ENCODE measurements at places on chromosomes 5 and 9.

GRCh38 chr9:70613024-70613768 lies 198.7 kb upstream of the KLF9 start:
- DNase-seq: no peak

GRCh38 chr9:15724016-15724415 lies 171.2 kb downstream of the CCDC171 start:
- DNase-seq: no peak

DNA sequence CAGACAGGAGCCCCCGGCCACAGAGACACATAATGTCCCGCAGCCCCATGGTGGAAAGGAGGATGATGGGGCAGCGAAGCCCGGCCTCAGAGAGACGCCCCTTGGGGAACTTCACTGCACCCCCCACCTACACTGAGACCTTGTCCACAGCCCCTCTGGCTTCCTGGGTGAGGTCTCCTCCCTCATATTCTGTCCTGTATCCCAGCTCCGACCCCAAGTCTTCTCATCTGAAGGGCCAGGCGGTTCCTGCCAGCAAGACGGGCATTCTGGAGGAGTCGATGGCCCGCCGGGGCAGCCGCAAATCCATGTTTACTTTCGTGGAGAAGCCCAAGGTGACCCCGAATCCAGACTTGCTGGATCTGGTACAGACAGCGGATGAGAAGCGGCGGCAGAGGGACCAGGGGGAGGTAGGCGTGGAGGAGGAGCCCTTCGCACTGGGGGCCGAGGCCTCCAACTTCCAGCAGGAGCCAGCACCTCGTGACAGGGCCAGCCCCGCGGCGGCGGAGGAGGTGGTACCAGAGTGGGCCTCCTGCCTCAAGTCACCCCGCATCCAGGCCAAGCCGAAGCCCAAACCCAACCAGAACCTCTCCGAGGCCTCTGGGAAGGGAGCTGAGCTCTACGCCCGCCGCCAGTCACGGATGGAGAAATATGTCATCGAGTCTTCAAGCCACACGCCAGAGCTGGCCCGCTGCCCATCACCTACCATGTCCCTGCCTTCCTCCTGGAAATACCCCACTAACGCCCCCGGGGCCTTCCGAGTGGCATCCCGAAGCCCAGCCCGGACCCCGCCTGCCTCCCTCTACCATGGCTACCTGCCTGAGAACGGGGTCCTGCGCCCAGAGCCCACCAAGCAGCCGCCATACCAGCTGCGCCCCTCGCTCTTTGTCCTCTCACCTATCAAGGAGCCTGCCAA lies 8.9 kb downstream of the SYNPO start:
- no peak for DNase-seq

GRCh38 chr5:176171171-176171760 lies 67.0 kb upstream of the SIMC1 start:
- no peak for DNase-seq

DNA sequence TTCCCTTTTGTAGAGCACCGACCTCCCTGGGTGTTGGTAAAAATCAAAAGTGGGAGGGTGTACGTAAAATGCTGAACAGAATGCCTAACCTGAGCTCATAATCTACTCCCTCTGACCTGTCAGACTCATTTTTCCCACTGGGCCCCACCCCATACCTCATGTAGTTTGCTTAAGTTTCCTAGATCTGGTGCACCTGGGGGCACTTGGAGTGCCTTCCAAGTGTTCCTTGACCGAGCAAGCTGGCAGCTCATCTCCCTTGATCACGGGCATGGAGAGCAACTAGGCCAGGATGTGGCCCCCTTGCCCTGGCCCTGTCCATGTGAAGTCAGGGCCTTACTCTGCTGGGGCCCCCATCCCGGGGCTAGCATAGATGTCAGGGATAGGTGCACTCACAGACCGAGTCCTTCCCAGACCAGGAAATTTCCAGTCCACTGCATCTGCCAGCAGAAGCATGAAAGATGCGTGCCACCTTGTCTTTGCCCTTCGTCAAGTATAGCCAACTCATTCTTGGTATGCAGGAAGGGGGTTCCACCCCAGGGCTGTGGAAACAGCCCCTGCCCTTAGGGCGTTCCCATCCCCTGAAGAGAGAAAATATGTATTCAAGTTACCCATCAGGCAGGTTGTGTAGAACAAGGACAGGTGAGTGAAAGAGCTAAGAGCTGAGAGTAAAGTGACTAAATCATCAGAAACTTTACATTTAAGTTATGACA lies 41.9 kb downstream of the SLC22A5 start:
- no peak for DNase-seq

DNA sequence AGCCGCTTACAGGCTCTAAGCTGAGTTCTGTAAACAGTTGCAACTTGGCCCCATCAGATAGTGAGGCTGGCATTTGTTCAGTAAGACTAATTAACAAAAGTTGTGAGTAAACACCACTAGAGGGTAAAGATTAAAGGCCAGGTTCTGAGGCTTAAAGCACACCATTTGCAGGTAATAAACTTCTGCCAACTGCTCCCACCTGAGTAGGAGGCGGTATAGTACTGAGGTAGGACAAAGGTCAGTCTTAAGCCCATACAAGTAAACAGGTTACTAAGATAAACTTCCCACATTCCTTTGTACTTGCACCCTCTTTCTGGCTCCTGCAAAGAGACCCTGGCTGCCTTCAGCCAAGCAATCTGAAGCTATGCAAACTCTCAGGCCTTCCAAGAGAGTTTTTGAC lies 419.6 kb downstream of the DNAH5 start:
- no peak for DNase-seq

- no peak for DNase-seq
These were observed 45.3 kb downstream of the GNA14 start for GRCh38 chr9:77602852-77603251.

GRCh38 chr9:123069010-123069481 lies 35.6 kb downstream of the GPR21 start:
- no peak for DNase-seq

GRCh38 chr5:154947778-154948177 lies 6.9 kb downstream of the MRPL22 start:
- DNase-seq: no peak

DNA sequence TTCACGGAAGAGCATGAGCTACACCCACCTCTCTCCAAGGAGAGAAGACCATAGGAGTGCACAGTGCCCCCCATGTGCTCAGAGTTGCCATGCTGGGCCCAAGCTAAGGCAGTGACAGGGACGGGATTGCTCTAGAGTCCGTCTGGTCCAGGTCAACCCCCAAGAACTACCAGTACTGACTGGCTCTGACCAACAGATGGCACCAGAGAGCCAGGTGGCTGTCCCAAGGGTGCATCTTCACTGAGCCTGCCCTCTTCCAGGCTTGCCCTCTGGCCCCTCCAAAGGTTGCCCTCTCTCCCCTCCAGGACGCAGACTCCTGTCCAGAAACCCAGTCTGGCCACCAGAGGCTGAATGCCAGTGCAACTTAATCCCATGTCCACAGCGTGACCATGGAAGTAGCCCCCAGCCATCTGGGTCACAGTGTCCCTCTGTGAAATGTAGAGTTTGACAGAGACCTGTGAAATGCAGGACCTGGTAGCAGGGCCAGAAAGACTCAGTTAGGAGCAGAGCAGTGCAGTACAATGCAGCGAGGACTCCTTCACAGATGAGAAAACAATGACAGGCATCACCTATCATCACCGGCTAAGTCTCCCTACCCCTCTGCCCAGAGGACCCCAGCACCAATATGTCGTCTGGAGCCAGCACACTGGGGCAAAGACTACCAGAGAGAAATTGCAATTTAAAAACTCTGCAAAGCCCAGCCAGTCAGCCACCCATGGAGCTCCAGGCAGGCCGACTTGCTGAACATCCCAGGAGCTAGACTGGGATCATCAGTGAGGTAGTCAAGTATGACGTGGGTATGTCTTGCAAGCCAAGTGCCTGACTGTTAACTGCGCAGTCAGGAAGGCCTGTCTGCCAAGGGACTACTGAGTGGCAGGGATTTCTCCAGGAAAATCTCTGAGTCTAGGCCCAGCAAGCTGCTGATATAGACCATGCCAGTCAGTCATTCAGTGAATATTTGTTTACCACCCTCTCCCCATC lies 7.7 kb upstream of the SKP1 start:
- peak; percentile 89 for DNase-seq

DNA sequence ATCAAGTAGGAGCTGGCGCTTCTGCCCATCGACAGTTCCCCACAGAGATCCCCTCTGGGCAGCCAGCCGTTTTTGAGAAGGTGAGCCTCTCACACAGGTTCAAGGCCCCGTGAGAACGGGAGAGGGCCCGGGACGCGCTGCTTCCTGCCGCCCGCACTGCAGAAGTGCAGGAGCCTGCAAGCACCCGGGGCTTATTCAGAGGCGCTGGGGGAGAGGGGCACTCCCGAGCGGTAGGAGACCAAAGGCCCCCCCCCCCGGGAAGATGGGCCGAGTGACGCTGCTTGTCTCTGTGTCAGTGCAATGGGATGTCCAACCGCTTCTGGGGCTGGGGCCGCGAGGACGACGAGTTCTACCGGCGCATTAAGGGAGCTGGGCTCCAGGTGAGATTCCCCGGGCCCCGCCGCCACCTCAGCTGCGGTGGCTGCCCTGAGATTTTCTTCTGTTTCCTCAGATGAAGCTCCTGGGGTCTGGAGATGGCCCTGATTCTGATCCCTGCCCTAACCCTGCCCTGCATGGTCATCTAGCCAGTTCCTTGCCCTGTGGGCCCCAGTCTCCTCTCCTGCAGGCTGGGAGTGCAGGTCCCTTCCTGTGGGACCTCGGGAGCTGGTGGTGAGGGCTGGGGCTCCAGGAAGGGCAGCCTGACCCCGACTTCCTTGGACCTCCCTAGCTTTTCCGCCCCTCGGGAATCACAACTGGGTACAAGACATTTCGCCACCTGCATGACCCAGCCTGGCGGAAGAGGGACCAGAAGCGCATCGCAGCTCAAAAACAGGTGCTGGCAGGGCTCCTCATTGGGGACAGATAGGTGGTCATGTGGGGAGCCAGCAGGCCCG lies 8.5 kb downstream of the B4GALT7 start:
- peak; percentile 49 for DNase-seq

DNA sequence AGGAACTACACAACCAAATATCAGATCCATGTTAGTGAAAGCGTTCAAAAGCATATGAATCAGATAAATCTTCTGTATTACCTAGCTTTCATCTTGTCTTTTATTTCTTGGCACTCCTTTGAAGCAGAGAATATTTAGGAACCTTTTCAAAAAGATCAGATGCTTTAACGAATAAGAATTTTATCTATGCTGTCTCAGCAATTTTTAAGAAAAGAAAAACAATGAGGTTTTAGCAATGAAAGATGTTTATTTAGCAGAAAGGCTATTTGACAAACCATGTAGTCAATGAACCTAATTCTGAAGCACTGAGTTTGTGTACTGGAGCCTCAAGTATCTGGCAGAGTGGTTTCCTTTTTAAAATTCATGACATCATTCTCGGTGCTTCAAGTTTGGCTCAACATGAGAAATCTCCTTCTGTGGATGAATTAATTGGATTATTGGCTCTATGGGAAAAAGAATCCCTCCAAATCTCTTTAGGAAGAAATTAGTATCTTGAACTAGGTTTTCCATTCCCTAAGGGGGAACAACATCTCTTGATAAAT lies 534.7 kb downstream of the CAAP1 start:
- no peak for DNase-seq

DNA sequence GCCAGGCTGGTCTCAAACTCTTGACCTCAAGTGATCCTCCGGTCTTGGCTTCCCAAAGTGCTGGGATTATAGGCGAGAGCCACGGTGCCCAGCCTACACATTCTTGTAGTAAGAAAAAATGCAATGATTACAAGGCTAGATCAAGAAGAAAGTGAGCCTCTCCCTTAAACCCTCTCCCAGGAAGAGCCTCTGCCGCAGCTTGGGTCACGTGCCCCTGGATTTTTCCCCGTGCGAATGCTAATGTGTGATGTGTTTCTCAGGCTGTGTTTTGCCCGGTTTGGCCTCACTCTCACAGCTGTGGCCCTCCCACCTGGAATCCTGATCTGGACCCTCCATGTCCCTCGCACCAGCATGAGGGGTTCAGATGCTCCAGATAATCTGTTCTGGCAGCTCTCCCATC lies 6.9 kb downstream of the PLPP7 start:
- DNase-seq: no peak

DNA sequence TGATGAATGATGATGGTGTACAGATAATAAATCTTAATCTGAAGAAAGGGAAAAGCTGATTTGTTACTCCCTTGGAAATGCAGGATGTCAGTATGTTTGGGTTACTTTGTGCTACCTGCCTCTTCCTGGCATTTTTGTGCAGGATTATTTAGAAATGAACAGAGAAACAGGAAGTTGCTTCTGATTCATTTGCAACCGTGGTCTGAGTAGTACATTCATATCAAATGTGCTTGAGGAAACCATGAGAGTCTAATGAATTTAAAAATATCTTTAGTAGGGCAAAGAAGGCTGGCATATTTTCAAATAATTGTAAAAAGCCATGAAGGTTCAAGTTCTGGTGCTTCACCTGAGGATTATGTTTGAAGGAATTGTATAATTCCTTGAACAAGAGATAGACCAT lies 391.6 kb downstream of the TMEM161B start:
- DNase-seq: no peak

- DNase-seq: no peak
These were observed 335.2 kb downstream of the CWC27 start for GRCh38 chr5:65103756-65104440.

GRCh38 chr5:40654377-40654991 lies 25.2 kb upstream of the PTGER4 start:
- no peak for DNase-seq

- no peak for DNase-seq
These were observed 74.8 kb downstream of the SLF1 start for GRCh38 chr5:94693043-94693822.

DNA sequence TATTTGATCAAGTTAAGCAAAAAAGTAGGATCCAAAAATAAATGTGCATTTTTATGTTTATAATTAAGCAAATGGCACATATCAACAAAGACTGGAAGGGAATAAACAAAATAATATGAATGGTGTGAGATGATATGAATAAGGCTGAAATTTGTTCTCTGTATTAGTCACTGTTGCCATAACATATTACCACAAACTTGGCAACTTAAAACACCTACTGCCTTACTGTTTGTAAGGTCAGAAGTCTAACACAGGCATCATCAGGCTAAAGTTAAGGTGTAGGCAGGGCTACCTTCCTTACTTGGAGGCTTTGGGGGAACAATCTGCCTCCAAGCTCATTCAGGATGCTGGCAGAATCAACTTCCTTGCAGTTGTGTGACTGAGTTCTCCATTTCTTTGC lies 19.3 kb downstream of the PGGT1B start:
- no peak for DNase-seq

DNA sequence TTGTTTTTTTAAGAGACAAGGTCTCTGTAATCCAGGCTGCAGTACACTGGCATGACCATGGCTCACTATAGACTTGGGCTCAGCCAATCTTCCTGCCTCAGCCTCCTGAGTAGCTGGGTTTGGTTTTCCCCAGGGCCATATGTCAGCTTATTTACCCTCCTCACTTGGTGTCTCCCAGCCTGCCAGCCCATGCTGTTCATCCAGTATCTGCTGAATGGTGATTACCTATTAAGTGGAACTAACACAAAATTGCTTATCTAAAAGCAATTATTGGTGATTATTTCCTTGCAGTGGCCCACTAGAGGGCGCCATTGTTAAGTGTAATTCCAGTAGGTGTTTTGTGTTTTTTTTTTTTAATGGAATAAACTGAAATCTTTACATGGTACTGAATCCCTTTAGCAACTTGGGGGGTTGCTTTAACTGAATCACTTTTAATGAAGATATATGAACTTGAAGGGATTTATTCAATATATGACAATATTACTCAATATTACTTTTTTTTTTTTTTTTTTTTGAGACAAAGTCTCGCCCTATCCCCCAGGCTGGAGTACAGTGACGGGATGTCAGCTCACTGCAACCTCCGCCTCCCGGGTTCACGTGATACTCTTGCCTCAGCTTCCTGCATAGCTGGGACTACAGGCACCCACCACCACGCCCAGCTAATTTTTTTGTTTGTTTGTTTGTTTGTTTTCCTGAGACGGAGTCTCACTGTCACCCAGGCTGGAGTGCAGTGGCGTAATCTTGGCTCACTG lies 13.8 kb downstream of the EXOSC2 start:
- peak; percentile 86 for DNase-seq

Data from activated CD8-positive, alpha-beta memory T cell treated with anti-CD3 and anti-CD28 coated beads, Interleukin-2, amount 50 U/mL, for 48 hours (primary cell).